ENCODE measurements at places on chromosomes 7 and 10. TPM values are rescaled to one million over a fixed set of nuclear protein-coding genes. Genes with fewer than 3 reads are reported as not detected.

The ITPRID1 gene
- total RNA-seq = not detected

The MRLN gene
- not detected for total RNA-seq

The PON1 gene
- not detected for total RNA-seq

The AGMO gene
- under 0.01 TPM for total RNA-seq

The IFIT3 gene
- 0.26 TPM for total RNA-seq

The CALHM3 gene
- not detected for total RNA-seq

The NOS3 gene
- total RNA-seq = under 0.01 TPM

The FERD3L gene
- not detected for total RNA-seq

The RTKN2 gene
- total RNA-seq = 0.79 TPM

The SLC18A3 gene
- total RNA-seq = not detected

The CDH23 gene
- 0.13 TPM for total RNA-seq

The PNLIP gene
- total RNA-seq = under 0.01 TPM

The TCERG1L gene
- total RNA-seq = not detected

The RARRES2 gene
- total RNA-seq = not detected

The APBB1IP gene
- not detected for total RNA-seq

The FFAR4 gene
- total RNA-seq = not detected

The ARHGEF5 gene
- total RNA-seq = 14.3 TPM

The RBP4 gene
- total RNA-seq = not detected

The TMEM72 gene
- not detected for total RNA-seq

The RASA4B gene
- 0.79 TPM for total RNA-seq

The PLXNA4 gene
- under 0.01 TPM for total RNA-seq
